ENCODE measurements at places on chromosomes 3 and 15.
A peak's percentile ranks its signal among the peaks of the same experiment; 100 is the strongest.

GRCh38 chr15:61037031-61037430 lies 192.1 kb downstream of the RORA start:
- DNase-seq = no peak

DNA sequence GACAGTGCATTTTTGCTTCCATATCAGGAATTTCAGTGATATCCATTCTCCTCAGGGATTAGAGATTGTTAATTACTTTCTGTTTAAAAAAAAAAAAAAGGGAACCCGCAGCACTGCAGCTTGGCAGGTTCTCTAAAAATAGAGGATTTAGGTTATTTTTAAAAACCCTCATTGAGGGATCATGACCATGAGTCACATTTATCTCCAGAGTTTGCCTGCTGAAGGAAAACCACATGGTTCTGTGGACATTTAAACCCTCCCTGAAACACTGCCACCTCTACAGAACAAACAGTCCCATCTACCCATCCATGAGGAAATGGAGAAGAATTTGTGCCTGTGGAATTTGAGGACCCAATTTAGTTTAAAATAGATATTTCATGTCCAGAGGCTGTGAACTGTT lies 66.2 kb upstream of the UBE2E1 start:
- no peak for DNase-seq

DNA sequence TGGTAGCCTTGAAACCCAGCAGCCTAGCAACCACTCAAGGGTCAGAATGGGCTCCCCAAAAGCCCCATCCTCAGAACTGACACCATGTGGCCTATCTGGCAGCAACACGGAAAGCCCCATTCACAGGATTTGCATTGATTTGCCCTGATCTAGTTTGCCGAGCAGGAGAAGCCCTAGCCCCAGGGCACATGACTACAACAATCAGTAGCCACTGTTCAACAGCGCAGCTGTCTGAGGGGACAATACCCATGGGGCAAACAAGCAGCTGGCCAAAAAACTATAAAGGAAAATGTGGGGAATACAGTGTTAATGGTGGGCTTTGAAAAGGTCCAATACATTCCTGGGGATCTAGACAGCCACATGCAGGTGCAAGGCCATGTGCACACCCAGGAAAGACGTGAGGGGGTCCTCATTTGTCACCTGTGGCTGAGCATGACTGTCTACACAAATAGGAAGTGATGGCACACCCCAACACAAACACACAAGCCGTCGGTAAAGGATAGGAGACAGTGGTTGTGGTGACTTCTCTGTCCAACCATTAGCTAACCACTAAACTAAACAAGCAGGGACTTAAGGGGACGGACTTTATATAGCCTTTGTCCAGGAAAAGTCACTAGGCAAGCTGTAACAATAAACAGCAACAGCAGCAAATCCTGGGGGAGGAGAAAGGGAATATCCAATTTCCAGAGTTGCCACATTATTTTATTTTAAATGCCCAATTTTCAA lies 113.7 kb downstream of the LRIG1 start:
- DNase-seq = no peak

GRCh38 chr3:61872077-61872706 lies 310.8 kb downstream of the PTPRG start:
- peak; percentile 77 for DNase-seq

DNA sequence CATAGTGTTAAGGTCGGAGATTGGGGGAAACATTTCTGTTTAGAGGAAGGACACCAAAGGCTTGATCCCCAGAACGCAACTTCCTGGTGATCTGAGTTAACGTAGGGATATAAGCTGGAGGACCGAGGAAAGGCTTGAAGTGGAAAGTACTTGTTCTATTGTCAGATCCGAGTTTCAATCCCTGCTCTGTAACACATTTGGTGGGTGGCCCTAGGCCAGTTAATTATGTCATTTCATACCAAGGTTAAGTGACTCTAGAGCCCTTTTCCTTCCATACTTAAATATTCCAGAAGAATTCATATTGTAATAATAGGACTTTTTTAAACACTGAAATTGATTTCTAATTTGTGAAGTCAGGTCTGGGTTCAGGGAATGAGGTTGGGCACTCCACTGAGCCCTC lies 80.9 kb downstream of the RPLP1 start:
- no peak for DNase-seq

DNA sequence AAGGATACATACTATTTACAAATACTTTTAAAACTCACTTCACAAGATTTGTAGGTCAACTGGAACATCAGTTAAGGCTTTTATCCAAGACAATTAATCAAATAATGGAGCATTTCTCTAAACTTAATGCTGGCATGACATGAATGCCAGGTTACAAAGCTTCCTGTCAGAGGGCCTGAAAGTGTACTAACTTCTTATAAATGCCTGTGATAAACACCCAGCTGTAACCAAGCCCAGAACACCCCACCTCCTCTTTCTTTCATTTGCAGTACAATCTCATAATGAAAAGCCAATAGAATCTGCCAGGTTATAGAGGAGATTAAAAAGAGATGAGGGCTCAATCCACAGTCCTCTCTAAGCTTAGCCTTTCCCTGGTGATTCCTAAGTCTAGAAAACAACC lies 214.4 kb downstream of the OSBPL10 start:
- DNase-seq = no peak

DNA sequence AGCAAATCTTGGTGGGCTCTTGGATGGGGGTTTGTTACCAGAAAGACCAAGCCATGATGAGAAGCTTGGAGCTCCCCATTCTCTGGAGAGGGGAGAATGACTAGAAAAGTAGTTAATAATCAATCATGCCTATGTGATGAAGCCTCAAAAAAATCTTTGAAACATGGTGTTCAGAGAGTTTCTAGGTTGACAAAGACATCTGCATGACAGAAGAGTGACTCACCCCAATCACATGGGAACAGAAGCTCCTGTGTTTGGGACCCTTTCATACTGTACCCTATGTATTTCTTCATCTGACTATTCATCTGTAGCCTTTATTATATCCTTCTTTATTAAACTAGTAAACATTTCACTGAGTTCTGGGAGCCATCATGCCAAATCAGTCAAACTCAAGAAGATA lies 87.4 kb downstream of the BCHE start:
- DNase-seq = no peak

DNA sequence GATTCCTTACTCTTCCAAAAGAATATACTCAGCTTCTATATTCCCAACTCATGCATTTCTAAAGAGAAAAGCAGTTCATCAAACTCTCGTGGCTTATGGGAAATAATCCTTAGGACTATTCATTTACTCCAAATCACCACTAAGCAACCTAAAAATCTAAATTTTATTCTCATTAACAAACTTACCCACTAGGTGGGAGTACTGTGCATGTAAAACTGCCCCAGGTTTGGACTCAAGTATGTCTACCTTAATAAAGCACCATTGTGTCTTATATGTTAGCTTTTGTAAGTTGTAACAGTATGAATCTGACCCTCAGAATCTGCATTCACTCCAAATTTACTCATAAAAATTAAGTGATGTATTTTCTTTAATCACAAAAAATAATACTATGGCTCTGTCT lies 25.3 kb downstream of the RAD18 start:
- DNase-seq = no peak

- DNase-seq = no peak
These were observed 14.3 kb downstream of the TPM1 start for GRCh38 chr15:63056829-63057228.

DNA sequence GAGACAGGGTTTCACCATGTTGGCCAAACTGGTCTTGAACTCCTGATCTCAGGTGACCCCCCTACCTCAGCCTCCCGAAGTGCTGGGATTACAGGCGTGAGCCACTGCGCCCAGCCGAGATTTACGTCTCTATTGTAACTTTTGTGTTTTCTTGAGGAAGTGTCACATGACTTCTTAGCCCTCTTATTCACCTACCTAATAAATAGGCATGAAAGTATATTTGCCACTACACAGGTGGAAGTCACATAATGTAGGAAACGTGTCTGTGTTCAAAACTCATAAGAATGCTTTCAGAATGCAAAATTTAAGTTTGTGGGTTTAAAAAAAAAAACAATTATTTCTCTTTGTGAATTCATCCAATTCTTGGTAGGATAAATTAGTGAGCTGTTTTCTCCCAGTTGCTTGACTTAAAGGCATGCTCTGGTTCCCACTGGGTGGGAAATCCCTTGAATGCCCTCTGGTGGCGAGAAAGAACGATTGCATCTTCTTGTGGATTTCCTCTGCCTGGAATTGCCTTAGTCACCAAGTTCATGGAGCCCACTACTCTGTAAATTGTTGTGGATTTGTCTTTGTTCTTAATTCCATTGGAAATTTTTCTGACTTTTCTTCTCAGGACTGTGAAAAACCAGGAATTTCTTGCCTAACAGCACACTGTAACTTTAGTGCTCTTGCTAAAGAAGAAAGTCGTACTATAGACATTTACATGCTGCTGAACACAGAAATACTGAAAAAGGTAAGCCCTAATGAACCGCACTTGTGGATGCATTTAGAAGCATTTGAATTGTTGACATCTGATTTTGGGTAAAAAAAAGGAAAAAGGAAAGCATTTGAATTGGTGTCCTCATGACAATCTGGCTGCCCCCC lies 82.2 kb upstream of the CTDSPL start:
- DNase-seq = peak; percentile 69

- DNase-seq = no peak
These were observed 32.4 kb downstream of the SELENOT start for GRCh38 chr3:150635526-150635925.

DNA sequence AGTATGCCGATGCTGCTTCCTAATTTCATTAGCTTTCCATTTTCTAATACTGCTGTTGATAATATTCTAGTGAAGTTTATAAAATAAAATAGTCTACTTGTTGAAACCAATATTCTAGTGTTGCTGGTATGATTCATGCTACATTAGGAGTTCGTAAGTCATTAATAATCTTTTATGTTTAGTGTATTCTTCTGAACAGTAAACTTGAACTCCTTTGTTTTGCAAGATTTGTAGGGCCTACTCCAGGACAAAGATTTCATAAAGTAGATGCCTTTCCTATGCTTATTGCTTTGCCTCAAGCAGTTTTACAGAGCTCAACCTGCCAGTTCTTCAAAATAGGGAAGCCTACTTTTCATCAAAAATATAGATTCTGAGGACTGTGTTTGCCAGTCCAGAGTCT lies 111.5 kb downstream of the RSRC1 start:
- DNase-seq = no peak

DNA sequence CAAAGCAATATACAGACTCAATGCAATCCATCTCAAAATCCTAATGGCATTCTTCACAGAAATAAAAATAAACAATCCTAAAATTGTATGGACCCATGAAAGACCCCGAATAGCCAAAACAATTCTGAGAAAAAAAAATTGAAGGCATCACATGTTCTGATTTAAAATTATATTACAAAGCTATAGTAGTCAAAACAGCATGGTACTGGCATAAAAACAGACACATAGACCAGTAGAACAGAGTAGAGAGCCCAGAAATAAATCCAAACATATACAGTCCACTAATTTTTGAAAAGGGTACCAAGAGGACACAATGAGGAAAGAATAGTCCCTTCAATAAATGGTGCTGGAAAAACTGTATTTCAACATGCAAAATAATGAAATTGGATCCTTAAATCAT lies 70.4 kb upstream of the THRB start:
- DNase-seq = no peak

- DNase-seq = peak; percentile 64
These were observed 390.4 kb upstream of the LMCD1 start for GRCh38 chr3:8110966-8111798.

DNA sequence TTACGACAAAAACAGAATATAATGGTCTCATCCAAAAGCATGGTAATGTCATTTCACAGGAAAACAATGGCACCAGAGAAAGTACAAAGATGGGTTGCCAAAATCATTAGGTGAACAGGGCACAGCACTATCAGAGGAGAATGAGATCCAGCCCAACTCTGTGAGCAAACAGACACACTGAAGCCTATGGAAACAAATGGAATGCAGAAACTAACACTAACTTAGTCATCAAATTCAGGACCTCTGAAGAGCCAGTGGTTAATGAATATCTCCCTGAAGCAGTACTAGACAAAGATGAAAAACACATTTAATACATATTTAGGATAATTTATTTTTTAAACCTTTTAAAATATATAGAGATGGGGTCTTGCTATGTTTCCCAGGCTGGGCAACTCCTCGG lies 14.6 kb upstream of the RPS17 start:
- no peak for DNase-seq

Data from NCI-H345 (cell line).